ENCODE measurements at places on chromosomes 11 and 22.
A peak's percentile ranks its signal among the peaks of the same experiment; 100 is the strongest.

DNA sequence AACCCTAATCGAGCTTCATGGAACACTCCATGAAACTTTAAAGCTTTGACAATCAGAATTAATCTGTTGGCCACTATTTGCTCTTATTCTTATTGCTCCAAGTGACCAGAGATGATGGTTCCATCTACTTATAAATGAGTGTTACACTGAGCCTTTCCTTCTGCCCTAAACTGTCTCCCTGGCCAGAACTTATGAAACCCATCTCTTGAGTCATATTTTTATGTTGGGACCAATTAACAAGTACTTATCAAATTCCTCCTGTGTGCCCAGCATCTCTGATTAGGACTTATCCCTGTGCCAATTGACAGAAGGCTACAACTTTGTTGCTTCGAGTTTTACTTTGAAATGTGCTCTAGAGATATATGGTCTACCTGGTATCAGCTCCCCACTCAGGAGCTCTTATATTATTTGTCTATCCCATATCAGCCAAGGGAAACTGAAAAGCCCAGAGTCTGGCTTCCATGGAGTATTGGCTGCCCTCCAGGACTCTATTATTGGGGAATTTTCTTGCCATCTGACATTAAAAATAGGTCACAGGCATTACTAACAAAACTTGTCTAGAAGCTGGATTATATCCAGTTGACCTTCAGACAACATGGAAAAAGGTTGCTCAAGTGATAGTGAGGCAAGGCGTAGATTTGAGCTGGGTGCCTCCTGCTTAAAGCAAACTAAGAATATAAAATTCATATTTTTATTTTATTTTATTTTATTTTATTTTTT is 8.8 kb downstream of the KREMEN1 start:
- DNase-seq = no peak

- no peak for DNase-seq
Observed at GRCh38 chr11:73194593-73194992, 23.5 kb upstream of the P2RY2 start.

GRCh38 chr11:79547256-79547655 is 106.4 kb upstream of the TENM4 start:
- no peak for DNase-seq

DNA sequence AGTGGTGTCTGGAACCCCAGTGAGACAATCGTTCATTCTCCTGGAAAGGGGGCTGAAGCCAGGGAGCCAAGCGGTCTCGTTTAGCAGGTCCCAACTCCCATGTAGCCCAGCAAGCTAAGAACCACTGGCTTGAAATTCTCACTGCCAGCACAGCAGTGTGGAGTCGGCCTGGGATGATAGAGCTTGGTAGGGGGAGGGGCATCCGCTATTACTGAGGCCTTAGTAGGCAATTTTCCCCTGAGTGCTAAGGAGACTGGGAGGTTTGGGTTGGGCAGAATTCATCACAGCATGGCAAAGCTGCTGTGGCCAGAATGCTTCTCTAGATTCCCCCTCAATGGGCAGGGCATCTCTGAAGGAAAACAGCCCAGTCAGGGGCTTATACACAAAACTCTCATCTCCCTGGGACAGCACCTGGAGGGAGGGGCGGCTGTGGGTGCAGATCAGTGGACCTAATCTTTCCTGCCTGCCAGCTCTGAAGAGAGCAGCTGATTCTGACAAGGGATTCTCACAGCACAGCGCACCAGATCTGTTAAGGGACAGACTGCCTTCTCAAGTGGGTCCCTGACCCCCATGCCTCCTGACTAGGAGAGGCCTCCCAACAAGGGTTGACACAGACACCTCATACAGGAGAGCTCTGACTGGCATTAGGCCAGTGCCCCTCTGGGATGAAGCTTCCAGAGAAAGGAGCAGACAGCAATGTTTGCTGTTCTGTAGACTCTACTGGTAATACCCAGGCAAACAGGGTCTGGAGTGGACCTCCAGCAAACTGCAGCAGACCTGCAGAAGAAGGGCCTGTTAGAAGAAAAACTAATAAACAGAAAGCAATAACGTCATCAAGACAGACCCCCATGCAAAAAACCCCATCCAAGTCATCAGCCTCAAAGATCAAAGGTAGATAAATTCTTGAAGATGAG is 14.8 kb downstream of the OR52M1 start:
- DNase-seq = no peak

DNA sequence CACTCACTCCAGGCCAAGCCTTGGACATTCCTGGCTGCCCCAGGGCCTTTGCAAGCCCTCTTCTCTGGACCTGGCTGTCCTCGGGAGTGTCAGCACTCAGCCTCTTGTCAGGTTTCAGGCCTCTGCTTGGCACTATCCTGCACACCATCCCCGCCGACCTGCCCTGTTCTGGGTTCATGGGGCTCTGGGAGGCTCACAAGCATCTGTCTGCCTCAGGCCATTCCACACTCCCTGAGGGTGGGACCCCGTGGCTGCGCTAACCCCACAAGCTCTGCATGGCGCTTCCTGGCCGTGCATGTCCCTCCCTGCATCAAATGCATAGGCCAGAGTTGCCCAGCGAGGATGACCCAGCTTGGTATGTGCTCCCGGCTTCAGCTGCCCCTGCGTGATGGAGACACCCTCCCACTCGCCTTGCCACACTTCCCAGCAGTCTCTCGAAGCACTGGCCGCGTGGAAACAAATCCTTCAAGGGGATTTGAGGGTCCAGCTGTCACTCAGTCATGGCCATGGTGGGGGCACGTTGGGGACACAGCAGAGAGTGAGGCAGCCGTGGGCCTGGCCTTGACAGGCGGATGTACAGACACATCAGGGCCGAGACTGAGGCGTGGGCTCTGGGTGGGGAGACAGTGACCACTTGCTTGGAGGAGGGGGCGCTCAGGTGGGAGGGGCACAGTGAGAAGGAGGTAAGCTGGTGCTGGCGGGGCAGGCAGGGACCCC is 87.3 kb downstream of the KCNQ1 start:
- DNase-seq = no peak

- no peak for DNase-seq
Observed at GRCh38 chr22:19615867-19616581, 91.8 kb upstream of the CLDN5 start.

DNA sequence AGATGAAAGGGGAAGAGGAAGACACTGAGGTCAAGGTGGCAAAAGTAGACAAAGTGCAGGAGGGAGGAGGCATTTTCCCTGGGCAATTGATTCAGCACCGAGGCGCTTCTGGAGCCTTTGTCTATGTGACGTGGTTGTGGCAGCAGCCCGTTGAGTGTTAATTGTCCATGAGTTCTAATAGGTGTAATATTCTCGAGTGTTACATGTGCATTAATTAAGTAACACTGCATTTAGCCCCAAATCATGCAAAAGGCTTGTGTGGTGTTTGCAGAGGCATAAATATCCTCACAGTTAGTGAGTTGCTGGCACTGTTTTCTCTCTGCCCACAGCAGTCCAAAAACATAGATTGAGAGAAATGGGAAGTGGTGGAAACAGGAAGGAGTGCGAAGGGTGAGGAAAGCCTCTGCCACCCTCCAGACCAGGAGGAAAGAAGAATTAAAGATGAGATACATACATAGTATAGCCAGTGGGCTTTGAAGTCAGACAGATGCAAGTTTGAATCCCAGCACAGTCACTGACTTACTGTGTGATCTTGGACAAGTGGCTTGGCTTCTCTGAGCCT is 361.2 kb downstream of the MN1 start:
- no peak for DNase-seq

DNA sequence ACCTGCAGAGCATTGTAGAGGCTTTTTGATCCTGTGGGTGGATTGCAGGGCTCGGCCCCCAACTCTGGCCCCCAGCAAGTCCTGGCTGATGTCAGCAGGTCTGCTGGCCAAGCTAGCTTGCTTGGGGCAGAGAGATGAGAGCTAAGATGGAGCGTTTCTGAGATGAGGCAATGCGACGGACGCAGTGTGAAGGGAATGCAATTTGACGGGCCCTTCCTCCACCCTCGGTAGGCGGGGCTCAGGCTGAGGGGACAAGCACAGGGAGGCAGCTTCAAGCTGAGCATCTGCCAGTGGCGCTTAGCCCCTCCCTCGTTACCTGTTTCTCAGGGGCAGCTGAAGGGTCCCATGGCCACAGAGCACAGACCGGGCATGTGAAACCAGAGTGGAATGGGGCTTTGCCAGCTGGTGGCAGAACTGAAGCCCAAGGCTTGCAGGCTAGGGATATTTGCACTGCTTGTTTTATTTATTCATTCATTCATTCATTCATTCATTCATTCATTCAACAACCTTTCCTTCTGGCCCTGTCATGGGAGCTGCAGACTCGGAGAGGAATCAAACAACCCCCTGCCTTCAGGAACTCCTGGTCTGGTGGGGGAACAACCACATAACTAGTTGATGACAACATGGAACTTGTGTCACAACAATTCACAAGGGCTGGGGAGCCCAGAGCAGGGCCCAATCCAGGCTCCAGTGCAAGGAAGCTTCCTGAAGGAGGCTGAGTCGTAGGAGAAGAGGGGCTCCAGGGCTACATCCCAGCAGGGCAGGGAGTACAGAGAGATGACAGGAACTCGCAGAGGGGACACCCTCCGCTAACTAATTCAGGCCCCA is 66.8 kb downstream of the THAP12 start:
- no peak for DNase-seq

- no peak for DNase-seq
Observed at GRCh38 chr11:74818283-74818946, 69.8 kb downstream of the RNF169 start.

DNA sequence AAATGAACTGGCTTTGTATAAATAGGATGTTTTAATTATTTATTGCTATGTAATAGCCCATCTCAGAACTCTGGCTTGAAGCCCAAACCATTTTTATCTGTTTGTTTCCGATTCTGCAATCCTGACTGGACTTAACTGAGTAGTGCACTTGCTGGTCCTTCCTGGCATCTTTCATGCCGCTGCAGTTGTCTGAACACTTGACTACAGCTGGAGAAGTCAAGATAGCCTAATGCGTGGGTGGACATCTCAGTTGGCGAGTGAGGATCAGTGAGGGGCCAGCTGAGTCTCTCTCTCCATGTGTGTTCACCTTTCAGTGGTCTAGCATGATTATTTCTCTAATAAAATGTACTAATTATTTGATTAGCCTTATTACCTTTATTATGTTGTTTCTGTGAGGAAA is 105.8 kb downstream of the PRMT3 start:
- DNase-seq = no peak

DNA sequence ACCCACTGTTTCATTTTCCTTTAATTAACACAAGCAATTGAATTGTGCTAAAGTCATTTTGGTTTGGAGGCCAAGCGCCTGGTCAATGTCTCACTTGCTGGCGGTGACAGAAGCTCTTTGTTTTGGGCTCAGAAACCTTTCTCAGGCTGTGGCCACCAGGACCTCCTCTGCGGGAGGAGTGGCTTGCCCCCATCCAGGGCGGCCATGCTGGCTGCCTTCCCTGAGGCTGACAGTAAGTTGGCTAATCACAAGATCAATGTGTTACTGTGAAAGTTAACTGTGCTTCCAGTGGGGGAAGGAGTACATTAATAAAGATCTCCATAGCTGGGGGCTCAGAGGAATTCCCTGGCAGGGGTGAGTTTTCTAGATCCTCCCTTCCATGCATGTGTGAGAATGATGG is 1074.5 kb downstream of the NTM start:
- DNase-seq = no peak

GRCh38 chr22:42150727-42151590 is 20.3 kb upstream of the CYP2D6 start:
- no peak for DNase-seq

GRCh38 chr22:48696371-48696770 is 1131.3 kb downstream of the BRD1 start:
- DNase-seq = no peak

DNA sequence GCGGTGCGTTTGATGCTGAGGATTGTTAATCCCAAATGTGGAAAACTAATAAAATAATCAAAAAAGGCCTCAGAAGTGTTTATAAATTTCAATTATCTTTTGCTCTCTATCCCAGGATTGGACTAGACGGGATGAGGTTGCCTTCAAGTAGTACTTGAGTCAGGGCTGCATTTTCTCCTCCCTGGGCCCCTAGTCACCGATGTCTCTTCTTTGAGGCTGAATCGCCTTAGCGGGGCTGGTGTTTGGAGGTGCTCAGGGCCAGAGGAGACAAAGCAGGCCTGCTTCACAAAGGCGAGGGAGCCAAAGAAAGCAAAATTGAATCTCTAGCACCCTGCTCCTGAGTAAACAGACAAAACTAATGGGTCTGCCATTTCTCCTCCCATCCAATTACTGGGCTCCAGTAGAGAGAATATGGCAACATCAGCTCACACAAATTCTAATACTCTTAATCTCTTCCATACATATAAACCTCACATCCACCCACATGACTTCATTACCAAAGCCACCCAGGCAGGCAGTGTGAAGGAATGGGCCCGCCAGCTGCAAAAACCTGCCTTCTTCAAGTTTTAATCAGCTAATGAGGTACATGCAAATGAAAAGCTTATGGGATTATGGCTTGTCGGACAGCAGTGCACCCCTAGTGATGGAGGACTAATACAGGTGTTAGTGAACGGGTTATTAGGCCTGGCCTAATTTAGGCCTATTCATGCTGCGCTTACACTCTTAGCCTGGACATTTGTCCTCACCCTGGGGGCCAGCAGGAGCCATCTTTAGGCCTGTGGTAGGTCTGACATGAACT is 52.7 kb upstream of the HTATIP2 start:
- DNase-seq = no peak

GRCh38 chr11:86021377-86021776 is 47.5 kb downstream of the PICALM start:
- no peak for DNase-seq

DNA sequence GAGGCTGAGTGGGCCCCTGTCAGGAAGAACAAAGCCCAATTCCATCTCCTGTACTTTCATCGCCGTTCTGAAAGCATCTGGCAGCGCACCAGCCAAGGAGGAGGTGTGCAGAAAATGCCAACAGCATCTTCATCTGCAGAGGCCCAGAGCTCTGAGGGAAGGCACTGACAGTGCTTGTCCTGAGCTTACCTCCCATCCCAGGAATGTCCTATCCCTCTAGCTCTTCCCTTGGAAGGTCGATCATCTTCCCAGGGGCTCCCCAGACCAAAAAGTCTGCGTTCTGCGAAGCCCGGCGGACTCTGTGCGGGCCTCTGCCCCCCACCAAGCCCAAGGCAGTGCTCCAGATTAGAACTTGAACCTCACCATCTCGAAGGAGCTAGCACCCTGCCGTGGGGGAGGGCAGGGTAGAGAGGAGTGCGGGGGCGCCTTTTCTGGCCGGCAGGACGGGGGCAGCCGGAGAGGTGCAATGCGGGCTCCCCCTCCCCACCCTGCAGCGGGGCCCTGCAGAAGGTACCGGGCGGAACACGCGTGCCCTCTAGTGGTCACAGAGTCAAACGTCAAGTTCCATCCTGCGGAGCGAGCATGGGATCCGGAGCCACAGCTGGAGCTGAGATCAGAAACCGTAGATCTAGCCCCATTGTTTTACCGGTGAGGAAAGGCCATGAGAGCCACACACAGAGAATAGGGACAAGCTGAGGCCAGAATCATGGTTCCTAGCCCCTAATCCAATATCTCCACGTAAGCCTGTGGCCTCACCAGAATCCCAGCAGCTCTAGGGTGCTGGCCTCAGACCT is 5.0 kb downstream of the SCN2B start:
- peak; percentile 49 for DNase-seq

All from activated CD4-positive, alpha-beta T cell treated with anti-CD3 and anti-CD28 coated beads, Interleukin-2, amount 50 U/mL, for 24 hours (primary cell).